CD4-positive, alpha-beta T cell treated with Interleukin-2 at 100 ng/mL for 4 hours (primary cell): ENCODE measurements at places on chromosomes 11 and 22.

- DNase-seq = no peak
These were observed 30.6 kb downstream of the GLB1L2 start for GRCh38 chr11:134362192-134362901.

GRCh38 chr11:45652781-45653180 lies 12.6 kb downstream of the CHST1 start:
- DNase-seq = no peak

GRCh38 chr11:82996966-82997606 lies 74.6 kb downstream of the RAB30 start:
- no peak for DNase-seq

DNA sequence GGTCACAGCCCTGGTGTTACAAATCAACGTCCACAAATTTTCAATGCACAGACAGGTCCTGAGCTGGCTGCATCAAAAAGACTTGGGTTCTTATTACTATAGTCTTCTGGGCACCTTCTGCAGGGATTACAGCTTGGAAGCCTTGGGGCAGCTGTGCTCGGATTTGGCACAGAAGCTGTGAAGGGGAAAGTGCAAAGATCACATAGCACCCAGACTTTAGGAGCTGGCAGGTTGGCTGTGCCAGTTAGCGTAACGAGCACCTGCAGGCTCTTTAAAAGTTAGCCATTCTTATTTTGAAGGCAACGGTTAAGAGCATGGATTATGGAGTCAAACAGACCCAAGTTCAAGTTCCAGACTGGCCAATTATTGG lies 100.4 kb downstream of the ARL14EP start:
- DNase-seq = no peak

GRCh38 chr11:78783846-78784245 lies 209.2 kb upstream of the NARS2 start:
- DNase-seq = no peak

- no peak for DNase-seq
These were observed 98.9 kb upstream of the TP53AIP1 start for GRCh38 chr11:129041611-129042018.

DNA sequence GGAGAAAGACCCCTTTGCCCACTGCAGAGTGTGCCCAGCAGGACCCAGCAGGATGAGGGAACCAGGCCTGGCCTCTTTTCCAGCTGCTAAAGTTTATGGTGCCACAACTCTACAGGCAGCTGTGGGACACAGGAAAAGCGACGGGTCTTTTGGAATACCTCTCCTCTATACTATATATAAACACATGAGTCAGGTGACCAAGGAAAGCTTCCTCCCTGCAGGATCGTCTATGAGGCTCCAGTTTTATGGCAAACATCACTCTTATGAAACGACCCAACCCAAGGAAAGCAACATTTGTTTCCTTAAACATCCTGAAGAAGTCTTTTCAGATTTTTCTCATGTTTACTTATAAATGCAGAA lies 102.8 kb upstream of the AKIP1 start:
- no peak for DNase-seq

DNA sequence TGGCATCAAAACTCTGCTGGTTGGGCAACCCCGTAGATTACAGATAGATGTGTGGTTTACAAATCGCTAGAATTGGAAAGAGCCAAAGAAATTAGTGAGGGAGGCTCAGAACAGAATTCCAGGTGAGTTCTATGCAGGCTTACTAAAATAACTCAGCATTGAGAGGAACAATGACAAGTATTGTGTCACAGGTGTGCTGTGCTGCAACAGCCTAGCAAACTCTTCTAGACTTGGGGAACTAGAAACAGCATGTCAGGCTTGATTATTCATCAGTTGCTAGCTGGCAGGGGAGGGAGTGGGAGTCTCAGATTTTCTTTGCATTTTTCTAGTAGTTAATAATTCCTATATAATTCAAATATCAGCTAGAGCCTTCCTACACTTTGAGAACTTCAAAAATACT lies 26.3 kb upstream of the RASD2 start:
- DNase-seq = no peak

DNA sequence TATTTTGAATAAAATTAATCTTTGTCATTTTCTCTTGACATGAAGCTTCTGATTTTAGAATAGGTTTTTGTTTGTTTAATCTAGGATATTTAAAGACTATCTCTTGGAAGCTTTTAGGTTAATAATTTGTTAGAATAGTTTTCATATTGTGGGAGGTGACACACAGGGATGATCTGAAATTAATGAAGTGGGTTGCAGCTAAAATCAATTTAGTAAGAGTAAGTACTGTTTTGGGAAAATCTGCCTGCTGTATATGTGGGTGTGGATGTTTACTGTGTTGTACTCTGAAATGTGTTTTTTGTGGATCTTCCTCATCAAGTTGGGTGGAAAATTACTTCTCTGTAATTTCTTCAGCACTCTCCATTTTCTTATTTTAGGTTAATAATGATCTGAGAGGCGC lies 67.3 kb downstream of the BID start:
- DNase-seq = no peak

DNA sequence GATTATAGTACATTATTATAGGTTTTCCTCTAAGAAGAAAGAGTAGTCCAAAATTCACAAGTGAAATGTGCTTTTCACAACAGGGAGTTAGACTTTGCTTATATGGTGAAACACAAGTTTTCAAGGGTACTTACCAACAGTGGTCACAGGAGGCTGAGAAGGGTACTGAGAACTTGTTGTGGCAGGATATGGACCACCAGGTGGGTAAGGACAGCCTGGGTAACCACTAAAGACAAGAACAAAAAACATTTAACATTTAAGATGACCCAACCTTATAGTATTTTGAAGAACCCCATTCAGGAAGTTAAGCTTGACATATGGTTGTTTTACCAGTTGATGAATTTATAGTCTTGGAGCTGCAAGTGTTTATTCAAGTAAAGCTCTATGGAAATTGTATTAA lies 24.4 kb downstream of the TSG101 start:
- DNase-seq = no peak

GRCh38 chr11:24543771-24544170 lies 46.9 kb downstream of the LUZP2 start:
- no peak for DNase-seq

GRCh38 chr11:25562417-25562816 lies 769.5 kb upstream of the ANO3 start:
- no peak for DNase-seq

DNA sequence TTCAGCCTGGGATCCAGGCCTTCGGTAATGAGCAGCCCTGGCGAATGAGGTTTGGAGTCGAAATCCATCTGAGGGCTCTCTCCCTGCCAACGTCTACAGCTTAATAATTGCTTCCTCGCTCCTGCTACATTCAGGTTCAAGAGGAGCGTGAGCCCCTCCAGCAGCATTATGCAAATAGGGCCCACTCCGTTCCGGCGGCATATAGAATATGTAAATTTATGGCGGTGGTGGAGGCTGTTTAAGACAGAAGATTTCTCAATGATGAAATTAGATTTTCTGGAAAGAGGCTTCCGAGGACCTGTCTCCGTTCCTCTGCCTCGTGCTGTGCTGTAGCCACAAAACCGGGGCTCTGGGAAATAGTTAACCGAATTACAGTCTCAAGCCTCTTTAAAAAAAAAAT lies 402.8 kb downstream of the MIAT start:
- DNase-seq = no peak

DNA sequence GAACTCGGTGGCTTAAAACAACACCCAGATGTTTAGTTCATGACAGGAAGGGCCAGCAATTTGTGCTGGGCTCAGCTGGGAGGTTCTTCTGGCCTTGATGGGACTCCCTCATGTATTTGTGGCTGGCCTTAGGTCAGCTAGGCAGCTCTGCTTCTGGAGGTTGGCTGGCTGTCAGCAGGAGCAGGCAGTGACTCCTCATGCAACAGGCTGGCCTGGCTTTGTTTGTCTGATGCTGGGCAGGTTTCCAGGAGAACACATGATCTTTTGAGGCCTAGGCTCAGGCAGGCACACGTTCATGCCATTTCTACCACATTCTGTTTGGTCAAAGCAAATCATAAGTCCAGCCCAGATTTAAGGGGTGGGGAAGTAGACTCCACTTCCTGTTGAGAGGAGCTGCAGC lies 571.2 kb downstream of the TBC1D22A start:
- DNase-seq = no peak

DNA sequence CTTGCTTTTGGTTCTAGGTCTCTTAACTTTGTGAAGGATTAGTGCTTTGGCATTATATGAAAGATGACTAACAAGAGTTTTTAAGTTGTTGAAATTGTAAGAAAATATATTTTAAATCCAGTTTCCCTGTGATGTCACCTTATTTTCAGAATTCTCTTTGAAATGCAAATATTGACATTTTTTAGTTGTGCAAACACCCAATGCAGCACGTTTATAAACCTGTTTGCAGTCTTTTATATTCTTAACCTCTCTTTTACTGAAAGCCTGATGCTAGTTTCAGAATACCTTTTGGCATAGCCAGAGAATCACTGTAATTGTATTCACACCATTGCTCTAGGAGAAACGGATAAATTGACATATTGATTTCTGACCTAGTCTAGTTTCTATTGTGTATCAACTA lies 42.8 kb upstream of the SLC37A2 start:
- DNase-seq = no peak

DNA sequence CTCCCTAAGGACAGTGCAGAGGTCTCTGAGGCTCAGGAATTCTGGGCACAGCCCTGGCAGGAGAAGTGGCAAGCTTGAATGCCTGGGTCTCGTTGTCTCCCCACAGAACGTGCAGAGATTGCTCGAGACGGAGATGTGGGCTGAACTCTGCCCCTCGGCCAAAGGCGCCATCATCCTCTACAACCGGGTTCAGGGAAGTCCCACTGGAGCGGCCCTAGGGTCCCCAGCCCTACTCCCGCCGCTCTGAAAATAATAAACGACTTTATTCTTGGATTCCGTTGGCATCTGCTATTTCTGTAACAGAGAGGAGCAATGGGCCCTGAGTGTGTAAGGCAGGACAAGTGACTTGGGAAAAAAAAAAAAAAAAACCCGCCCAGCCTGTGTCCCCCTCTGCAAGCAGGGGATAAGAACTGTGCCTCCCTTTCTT lies 591 bp upstream of the DNAJC4 start:
- DNase-seq = no peak

- DNase-seq = no peak
These were observed 120.9 kb upstream of the ZC3H12C start for GRCh38 chr11:109972181-109972715.

- no peak for DNase-seq
These were observed 90.8 kb downstream of the PHF21B start for GRCh38 chr22:44918925-44919392.

- DNase-seq = no peak
These were observed 34.2 kb upstream of the LDLRAD3 start for GRCh38 chr11:35909511-35910265.

DNA sequence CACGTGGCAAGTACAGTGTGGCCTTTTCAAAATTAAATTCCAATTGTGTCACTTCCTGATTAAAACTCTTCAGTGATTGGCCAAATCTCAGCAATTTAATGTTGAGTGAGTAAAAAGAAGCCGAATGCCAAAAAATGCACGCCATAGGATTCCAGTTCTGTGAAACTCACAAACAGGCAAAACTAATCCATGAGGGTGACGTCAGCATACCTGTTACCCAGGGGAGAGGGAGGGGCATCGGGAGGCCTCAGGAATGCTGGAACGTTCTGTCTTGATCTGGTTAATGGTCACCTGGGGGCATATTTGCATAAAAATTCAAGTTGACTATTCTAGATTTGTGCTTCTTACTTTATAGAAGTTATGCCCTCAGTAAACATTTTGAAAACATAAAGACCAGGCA lies 39.9 kb upstream of the RAB1B start:
- no peak for DNase-seq

DNA sequence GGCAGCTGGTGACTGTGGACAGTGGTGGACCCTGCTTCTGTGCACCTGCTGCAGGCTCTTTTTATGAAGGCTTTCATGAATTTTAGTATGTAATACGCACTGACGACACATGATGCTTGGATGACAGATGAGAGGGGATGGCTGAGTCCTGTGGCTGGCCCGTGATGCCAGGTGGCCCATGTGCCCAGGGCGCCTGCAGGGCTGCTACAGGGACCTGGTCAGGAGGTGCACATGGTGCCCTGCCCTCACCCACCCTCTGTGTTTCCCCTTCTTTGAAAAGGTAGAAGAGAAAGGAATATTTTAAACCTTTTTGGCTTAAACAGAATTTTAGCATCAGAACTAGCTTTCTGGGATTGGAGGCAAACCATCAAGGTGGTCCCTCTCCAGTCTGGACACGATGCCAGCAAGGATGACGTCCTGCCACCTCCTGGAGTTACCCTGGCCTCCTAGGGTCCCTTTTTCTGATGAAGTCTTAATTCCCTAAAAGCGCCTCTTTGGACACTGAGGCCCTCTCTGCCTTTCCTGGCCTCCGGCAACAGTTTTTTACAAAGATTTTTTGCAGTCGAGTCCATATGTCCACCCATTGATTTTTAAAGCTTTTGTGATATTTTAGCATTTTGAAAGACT lies 5.4 kb upstream of the RANBP1 start:
- no peak for DNase-seq

DNA sequence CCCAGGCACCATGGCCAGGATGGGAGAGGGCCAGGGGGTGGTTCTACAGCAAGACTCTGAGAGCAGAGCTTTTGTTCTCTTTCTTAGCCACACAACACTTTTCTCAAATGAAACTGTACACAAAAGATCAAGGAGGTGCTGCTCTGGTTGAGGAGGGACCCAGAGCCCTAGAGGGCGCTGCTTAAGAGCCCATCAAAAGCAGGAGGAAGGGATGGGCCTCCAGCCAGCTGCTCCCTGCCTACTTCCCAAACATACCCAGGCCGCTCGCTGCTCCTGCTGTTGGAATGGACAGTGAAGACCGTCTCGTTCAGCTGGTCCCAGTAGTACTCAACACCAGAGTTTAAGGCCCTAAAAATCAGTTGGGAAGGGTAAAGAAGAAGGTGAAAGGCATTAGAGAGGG lies 18.4 kb upstream of the CHRM4 start:
- DNase-seq = no peak

DNA sequence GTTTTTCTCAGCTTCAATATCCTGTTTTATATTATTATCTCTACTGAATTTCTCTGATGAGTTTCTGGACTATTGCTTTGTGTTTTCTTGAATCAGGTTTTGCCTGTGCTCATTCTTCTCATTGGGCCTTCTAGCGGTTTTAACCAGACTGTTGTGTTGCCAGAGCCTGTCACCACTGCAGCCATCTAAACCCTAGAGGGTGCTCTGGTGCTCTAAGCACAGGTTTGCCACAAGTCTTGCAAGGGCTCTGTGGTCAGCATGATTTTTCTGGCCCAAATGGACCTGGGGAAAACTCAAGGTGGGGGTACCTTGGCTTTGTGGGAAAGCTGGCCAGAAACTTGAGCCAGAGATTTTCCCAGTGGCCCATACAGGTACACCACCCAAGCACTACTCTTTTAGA lies 52.4 kb upstream of the TYR start:
- DNase-seq = no peak

DNA sequence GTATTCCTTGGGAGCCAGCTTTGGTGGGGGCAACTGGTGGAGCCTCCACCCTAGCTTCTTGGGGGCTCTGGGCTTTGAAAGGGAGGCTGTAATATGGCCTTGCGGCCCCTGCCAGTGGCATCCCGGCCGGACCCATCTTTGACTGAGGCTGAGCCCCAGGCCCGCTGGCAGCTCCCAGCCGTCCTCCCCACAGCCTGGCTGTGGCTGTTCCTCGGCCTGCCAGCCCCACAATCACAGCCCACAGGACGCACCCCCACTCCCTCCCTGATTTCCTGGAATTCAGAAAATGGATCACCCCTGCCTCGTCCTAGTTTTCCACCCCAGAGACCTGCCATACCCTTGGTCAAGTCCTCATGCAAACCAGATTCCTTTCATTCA lies 23.2 kb downstream of the SERPINH1 start:
- DNase-seq = no peak
